Activated naive CD4-positive, alpha-beta T cell treated with anti-CD3 and anti-CD28 coated beads for 36 hours (primary cell): ENCODE measurements at places on chromosomes 13 and 19. TPM values are rescaled to one million over a fixed set of nuclear protein-coding genes. Genes with fewer than 3 reads are reported as not detected.

Gene FUT3
- total RNA-seq: not detected

Gene RASGRP4
- total RNA-seq: 0.30 TPM

Gene NPAS1
- 0.21 TPM for total RNA-seq

Gene RHPN2
- total RNA-seq: 3.4 TPM

Gene TSSK6
- total RNA-seq: 4.5 TPM

DNA sequence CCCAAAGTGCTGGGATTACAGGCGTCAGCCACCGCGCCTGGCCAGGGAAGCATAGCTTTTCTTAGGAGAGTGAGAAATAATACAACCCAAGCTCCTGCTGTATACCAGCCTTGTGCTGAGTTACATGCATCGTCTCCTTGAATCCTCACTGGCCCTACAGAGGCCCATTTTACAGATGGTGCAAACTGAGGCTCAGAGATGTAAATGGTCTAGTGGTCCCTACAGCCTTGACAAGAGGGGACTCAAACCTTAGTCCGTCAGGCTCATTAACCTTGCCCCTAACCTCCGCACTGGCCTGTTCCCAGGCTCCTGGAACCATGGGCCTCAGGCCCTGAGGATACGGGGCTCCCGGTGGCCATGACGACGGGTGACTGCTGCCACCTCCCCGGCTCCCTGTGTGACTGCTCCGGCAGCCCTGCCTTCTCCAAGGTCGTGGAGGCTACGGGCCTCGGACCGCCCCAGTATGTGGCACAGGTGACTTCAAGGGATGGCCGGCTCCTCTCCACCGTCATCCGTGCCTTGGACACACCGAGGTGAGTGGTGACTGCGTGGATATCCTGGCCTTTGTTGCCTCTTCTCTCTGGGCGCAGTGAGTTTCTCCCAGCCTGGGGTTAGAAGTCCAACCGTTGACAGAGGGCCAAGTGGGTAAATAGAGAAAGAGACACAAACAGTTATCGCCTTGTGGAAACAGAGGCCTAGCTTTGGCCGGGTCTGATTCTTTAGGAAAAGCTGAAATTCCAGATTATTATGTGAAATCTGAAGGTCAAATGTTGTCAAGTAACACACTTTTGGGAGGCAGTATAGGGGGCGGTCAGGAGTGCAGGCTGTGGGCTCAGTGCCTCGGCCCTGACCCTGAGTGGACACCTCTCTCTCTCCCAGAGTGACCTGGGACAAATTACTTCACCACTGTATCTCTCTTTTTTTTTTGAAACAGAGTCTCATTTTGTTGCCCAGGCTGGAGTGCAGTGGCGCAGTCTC, 8.7 kb downstream of the MARCHF2 start:
- DNase-seq: no peak

Gene GDF15
- total RNA-seq: 0.20 TPM

- no peak for DNase-seq
Observed at GRCh38 chr13:111551204-111551820, 230.9 kb downstream of the TEX29 start.

DNA sequence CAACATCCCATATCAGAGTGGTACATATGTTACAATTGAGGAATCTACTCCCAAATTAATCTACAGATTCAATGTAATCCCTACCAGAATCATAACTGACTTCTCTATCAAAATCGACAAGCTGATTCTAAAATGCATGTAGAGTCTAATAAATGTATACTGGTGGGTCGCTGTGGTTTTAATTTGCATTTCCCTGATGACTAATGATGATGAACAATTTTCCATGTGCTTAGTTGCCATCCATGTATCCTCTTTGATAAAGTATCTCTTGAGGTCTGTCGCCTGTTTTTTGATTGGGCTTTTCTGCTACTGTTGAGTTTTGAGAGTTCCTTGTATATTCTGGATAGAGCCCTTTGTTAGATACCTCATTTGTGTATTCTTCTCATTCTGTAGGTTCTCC, 43.8 kb downstream of the KLF12 start:
- no peak for DNase-seq

DNA sequence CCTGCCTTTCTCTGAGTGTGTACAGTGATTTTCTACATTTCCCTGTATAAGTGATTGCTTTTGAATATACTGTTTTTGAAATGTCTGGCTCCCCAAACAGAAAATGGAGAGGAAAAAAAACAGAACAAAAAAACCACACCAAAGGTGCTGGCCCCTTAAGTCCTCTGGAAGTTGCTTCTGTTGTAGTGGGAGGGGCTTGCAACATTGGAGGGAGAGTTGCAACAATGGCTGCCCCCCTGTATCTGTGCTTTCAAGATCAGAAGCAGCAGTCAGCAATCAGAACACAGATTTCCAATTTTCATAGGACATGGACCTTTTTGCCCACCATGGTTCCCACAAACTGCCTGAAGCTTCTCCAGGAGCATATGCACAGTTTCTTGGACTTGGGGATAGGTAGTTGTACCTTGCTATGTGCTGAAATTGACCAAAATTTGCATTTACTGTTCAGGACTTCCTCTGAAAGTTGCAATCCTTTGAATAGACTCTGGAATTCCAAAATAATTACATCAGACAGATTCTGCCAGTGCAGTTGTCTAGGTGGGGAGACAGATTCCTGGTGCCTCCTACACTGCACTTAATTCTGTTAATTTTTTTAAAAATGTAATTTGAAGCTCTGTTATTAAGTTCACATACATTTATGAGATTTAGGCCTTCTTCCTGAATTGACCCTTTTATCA, 13.8 kb downstream of the BIVM start:
- DNase-seq: no peak

GRCh38 chr19:43507880-43508279, 3.3 kb upstream of the PHLDB3 start:
- DNase-seq: no peak

Gene TFPT
- total RNA-seq: 17.0 TPM

DNA sequence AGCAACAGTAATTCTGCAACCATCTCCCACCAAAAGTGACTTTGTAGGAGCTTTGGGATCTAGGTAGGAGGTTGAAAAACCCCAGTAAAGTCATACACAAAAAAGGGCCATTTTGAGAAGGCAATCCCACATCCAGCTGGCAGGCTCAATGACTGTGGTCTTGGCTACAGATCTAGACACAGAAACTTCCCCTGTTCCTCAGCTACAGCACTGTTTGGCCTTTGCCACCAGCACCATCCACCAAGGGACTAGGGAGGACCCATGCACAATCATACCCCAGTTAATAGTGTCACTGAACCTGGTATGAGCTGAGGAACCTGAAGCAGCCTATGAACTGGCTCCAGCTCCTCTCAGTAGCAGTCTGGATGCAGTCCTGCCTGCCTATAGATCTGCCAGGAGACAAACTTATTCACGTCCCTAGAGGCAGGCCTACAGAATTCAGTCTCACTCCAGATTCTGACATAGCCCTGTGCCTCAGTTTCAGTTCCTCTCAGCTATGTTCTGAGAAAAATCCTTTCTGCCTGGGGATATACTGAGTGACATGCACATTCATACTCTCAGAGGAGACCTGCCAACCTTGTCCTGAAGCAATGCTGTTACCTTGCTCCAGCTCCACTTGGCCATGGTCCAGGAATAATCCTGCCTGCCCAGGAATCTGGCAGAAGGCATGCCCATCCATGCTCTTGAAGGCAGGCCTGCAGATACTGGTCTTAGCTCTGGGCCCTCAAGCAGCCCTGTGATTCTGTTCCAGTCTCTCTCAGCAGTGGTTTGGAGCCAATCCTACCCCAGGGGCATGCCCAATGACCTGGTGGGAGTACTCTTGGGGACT, 2048.3 kb upstream of the PCDH20 start:
- no peak for DNase-seq

DNA sequence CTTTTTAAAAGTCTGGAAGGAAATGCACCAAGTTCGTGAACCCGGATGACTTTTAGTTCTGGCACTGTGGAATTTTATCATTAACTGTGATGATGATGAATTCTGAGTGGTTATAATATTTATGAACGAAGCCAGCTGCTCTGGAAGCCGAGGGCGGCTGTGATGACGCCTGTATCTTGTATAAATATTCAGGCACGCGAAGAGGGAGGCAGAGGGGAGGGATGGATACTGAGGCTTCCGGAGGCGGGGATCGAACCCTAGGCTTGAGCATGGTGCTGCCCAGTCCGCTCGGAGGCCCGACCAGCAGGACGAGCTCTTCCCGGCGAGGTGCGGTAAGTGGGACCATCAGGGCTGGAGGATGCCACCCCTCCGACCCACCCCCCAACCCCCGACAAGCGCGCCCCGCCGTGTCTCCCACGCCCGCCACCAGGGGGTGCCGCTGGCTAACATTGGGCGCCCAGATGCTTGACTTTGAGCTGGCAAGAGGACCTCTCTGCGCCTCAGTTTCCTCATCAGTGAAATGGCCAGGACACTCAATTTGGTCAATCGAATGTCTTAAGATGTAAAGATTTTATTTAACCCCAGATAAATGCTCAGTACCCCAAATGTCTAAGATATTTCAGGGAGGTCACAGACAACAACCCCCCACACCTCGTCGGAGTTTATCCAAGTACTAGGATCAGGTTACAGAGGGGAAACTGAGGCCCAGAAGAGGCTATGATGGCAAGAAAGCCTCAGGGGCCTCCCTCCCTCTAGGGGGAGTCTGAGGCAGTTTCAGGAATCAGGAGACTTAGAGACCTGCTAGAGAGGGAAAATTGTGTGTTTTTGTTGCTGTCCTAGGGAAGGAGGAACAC, 4.5 kb upstream of the RAB3A start:
- DNase-seq: peak; percentile 63

Gene RDH8
- not detected for total RNA-seq

- no peak for DNase-seq
Observed at GRCh38 chr13:76231522-76232167, 595.5 kb downstream of the LMO7 start.

GRCh38 chr19:15714638-15715037, 13.2 kb upstream of the OR10H2 start:
- no peak for DNase-seq

Gene KIR3DL1
- total RNA-seq: not detected

DNA sequence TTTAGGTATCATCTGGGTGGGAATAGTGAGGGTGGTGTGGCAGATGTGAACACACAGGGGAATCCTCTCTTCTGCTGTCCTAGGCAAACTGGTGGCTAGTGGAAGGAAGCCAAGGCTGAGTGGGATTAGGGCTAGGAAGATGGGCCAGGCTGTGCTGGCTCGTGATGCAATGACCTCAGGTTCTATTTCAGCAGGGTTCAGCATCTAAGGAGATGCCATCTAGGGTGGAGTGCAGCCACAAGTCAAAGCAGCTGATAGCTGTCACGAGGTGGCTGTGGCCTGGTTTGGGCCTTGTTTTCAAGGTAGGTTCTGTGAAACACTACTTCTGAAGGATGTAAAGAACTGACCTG, 21.6 kb downstream of the ARL11 start:
- no peak for DNase-seq

DNA sequence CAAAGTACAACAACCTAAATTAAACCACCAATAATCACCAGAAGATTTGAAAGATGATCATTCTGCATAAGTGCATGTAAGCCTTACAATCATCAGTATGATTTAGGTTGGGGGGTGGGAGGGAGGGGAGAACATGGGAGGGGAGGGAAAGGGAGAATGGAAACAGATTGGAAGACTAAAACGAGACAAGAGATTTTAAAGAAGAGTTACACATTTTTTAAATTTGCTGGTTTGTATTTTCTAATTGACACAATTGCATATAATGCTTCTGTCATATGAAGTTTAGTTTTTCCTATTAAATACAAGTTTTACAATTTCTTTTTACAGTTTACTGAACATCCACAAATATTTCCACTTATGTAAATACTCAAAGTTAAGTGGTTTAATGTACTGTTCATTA, 2118.9 kb downstream of the PCDH9 start:
- no peak for DNase-seq

- DNase-seq: no peak
Observed at GRCh38 chr19:1164684-1165531, 9.2 kb downstream of the SBNO2 start.
